Stimulated activated CD8-positive, alpha-beta memory T cell treated with anti-CD3 and anti-CD28 coated beads, Interleukin-7, amount 100 ng/mL, for 1 hour (primary cell): ENCODE measurements at places on chromosomes 13 and 19.

- no peak for DNase-seq
Measured at GRCh38 chr13:31442571-31442970, 242.8 kb downstream of the B3GLCT start.

DNA sequence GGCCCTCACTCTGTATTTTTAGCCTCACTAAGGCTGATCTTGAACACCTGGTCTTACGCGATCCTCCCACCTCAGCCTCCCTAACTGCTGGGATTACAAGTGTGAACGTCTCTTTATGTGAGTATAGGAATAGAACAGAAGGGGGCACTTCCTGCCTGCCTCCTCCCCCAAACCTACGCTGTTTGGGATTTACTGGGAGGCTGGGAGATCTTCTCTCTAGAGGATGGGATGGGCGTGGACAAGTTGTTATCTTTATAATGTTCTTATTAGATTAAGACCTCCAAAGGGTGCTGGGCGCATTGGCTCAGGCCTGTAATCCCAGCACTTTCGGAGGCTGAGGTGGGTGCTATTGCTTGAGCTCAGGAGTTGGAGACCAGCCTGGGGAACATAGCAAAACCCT lies 2.9 kb upstream of the CSNK1G2 start:
- no peak for DNase-seq

DNA sequence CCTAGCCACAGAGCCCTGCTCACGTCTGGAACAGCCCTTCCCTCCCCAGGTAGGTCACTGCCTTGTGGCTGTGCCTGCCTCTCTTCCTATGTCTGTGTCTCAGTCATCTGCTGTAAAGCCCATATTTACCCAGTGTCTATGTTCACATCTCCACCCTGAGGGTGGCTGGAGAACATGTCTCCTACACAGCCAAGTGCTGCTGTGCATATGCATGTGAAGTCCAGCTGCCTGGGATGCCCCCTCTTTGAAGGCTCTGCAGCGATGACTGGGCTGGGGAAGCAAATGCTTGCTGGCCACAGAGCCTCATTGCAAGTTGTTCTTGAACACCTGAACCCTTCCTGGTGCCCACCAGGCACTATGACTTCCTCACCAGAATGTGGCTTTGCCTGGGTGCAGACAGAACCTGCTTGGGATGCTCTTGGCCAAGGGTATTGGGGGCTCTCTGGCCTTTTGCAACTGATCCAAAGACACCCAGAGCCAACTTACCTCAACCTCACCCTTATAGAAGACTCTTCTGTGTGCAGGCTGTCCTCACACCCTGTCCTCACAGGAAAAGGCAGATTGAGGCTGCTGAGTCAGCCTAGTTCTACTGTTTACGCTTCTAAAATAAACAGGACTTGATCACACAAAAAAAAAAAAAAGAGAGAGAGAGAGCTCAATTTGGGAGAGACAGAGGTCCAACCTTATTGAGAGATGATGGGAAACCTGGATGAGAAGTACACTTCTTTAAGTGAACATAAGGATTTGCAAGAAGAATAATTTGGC lies 26.5 kb downstream of the MRPL57 start:
- DNase-seq, result no peak

GRCh38 chr13:30241532-30241931 lies 65.8 kb downstream of the KATNAL1 start:
- no peak for DNase-seq

GRCh38 chr19:53365899-53366493 lies 491 bp downstream of the ZNF525 start:
- DNase-seq, result no peak

- DNase-seq, result no peak
Measured at GRCh38 chr13:109656206-109656605, 130.2 kb downstream of the IRS2 start.

DNA sequence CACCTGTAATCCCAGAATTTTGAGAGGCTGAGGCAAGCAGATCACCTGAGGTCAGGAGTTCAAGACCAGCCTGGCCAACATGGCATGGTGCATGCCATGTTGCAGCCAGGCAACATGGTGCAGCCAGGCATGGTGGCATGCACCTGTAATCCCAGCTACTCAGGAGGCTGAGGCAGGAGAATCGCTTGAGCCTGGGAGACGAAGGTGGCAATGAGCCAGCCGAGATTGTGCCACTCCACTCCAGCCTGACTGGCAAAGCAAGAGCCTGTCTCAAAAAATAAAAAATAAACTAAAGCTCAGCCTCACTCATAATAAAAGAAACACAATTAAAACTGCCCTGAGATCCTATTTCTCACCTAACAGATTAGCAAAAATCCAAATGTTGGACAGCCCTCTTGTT lies 49.7 kb upstream of the MAP3K10 start:
- DNase-seq, result no peak

DNA sequence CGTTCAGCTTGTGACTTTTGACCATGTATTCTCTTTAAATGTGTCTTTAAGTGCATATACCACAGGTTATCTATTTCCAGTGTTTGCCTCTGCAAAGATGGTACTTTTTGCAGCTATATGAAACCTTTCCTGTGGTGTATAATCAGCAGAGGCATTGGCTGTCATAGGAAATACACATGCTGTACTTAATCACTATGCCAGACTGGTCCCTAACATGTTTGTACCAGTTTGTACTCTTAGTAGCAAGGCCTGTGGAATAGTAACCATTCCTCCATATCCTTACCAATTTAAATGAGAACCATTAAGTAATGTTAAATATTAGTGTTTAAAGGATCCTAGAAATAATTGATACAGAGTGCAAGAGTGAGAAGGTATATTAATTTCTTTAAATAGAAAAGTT lies 69.8 kb downstream of the CDK8 start:
- no peak for DNase-seq

DNA sequence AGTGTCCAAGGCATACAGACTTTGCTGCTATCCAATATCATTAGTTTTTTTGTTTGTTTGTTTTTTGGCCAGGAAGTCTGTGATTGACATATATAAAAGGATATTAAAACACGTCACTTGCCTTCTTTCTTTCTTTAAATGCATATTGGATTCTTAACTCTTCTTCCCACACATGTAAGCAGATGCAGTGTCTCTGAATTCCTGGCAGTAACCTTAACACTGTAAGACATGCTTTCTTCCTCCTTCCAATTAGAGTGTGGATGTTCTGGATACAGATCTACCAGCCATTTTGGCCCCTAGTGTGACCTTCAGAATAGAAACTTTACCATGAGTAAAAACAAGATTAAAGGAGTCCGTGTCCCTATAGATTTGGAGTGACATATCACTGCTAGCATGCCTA lies 967.4 kb upstream of the PRR20A start:
- DNase-seq, result no peak

DNA sequence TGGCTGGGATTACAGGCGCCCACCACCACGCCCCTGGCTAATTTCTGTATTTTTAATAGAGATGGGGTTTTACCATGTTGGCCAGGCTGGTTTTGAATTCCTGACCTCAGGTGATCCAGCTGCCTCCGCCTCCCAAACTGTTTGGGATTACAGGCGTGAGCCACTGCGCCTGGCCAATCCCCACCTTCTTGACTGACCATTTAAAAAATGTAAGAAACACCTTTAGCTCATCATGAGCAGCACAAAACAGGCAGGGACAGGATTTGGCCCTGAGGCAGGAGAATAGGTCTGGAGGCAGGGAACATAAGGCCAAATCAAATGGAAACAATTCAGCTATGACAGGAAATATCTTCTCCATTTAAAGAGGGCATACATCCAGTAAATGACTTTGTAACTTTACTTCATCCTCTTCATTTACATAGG lies 1.4 kb upstream of the MPV17L2 start:
- DNase-seq, result no peak

DNA sequence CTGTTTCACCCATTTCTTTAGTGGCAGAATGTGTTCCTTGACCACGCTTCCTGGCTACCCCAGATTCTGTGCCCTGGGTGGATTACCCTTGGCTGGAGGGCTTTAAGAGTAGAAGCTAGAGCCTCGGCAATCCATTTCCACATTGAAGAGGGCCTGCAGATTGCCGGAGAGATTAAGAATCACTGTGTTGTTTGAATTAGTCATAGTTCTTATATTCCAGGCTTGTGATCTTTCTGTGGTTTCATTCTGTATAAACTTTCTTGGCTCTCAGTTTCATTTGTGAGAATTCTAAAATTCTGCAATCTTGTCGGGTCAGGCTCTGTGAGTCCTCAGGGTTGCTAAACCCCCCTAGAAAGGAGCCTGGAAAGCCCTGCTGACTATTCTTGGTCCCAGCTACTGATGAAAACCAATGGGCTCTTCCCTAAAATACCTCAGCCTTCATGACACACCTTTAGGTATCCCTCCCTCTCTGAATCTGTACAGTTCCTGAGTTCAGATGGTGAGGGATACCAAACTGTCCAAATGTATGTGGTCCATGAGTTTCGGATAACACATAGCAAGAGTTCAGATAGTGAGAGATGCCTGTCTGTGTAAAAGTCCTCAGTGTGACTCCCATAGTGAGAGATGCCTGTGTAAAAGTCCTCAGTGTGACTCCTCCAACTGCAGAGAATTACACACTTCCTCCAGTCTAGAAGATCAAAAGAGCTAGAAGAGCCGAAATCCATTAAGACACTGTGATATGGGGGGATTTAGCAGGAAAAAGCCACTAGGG lies 4.3 kb downstream of the PHF11 start:
- no peak for DNase-seq

- no peak for DNase-seq
Measured at GRCh38 chr13:105758918-105759860, 776.3 kb downstream of the EFNB2 start.

DNA sequence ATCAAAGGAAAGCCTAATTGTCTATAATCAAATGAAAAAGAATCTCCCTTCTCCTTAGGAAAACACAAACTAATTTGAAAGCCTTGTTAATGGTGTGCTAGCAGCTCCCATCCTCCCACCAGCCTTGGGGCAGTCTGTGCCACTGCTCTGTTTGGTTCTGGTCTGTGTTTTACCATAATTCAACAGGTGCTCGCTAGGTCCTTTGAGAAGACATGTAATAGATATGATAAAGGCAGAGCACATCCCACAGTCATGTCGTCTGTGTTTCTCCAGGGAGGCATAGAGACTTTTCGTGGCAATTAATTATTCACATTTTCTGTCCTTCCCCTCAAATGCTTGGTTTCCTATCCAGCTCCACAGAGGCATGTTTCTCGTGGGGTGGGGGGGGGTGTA lies 23.8 kb downstream of the FAM124A start:
- no peak for DNase-seq

DNA sequence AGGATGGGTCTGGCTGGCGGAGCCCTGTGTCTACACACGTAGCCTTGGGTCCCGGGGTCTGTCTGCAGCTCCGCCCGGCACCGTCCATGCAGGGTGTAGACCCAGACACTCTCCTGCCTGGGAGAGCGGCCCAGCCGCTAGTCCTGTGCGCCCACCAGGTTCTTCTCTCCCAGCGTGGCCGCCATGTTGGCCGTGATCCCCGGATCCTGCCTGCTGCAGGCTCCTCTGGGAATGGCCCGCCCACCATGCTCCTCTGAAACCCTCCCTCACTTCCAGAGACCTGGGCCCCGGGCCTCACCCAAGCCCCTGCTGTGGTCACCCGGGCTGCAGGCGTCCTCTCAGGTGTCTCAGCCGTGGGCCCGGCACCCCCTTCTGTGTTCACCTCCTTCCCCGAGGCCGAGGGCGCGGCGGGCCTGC lies 57.7 kb upstream of the MCF2L start:
- DNase-seq, result no peak

DNA sequence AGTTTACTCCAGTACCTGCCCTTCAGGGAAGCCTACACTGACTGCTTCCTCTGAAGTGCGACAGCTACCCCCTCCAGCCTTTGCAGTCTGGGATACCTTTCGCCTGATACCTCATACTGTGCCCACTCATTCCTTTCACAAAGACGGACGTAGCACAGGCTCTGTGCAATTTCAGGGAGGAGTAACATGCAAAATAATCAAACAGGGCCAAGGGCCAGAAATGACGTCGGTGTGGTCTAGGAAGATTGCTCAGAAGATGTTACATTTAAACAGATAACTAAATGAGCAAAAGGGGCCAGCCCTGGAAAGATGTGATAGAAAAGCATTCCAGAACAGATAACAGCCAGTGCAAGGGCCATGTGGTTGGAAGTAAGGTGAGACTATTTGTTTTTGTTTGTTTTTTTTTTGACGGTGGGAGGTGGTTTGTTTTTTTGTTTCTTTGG lies 6.6 kb upstream of the DDX39A start:
- no peak for DNase-seq

GRCh38 chr13:109737606-109738005 lies 48.8 kb downstream of the IRS2 start:
- no peak for DNase-seq

- no peak for DNase-seq
Measured at GRCh38 chr19:6392221-6393073, 517 bp downstream of the GTF2F1 start.

GRCh38 chr19:56138069-56138468 lies 3.0 kb upstream of the ZNF444 start:
- DNase-seq, result no peak

GRCh38 chr13:108508263-108508662 lies 121.1 kb upstream of the MYO16 start:
- DNase-seq, result no peak

DNA sequence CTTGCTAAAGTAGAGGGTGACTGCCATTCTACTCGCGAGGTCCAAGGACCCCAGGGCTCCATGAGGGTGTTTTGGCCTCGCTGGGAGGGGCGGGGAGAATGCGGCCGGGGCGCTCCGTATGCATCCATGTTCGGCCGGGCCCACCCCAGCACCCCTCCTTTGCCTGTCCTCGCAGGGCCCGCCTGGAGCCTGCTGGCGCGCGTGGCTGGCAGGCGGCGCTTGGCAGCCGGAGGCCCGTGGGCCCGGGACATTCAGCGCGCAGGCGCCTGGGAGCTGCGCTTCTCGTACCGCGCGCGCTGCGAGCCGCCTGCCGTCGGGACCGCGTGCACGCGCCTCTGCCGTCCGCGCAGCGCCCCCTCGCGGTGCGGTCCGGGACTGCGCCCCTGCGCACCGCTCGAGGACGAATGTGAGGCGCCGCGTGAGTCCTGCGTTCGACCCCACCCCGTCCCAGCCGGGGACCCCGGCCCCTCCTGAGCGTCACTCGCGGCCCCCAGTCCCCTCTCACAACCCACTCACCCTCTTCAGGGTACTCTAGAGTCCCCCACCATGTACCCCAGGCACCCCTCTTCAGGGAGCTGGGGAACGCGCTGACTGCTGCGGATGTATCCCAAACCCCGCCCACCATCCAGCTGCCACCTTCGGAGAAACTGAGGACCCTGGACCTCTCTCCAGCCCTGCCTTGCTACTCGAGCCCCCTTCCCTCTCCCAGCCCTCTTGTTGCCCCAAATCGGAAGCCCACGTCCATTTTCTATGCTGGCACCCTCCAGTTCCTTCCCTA lies 4.1 kb downstream of the DLL3 start:
- DNase-seq, result peak; percentile 51

- DNase-seq, result no peak
Measured at GRCh38 chr13:69828527-69828926, 279.1 kb upstream of the ATXN8OS start.

DNA sequence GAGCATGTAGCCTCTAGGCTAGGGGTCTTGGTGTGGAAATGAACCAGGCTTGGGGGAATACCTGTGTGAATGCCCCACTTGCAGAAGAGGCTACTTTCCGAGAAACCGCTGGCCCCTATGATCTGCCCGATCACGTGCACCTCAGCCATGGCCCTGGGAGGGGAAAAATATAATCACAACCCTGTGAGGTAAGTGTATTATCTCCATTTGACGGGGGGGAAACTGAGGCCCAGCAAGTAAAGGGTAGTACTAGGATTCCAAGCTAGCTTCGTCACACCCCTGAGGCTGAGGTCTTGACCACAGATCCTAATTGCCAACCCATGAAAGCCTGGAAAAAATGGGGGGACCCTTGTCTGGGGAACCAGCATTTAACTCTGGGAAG lies 587 bp downstream of the B9D2 start:
- DNase-seq, result no peak

- no peak for DNase-seq
Measured at GRCh38 chr13:105116966-105117365, 1418.5 kb downstream of the EFNB2 start.

GRCh38 chr19:19185853-19186740 lies 5.9 kb downstream of the BORCS8 start:
- DNase-seq, result no peak
